ENCODE measurements at places on chromosomes 4 and X.

DNA sequence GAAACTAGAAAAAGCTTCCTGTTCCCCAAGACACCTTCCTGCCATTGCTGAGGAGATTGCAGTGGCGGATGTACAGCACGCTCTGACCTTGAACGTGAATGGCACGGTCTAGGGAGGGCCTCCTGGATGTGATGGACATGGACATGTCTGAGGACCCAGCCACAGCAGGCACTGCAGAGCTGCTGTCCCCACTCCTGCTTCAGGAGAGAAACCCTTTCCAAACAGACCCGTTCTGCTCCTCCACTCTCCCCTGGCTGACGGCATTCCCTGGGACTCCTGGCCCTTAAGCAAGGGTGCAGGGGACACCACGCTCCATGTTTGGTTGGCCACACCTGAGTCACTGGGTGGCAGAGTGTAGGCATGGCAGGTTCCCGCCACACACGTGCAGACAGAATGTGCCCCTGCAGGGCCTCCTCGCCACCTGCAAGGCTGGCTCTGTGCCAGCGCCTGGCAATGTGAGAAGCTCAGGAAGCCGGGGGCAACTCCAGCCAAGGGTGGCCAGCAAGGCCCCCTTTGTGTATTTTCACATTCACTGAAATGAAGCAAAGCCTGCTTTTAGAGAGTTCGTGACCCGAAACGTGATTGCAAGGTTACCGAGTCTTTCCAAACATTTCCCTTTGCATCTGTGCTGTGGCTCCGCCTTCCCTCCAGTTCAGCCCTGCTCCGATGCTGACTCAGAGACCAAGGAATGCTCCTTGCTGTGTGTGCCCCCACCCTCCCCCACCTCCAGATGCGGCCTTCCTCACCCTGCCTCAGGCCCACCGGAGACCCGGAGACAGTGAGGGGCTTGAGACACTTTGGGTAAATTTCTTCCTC, 46.1 kb downstream of the HTRA3 start:
- DNase-seq = peak; percentile 73

DNA sequence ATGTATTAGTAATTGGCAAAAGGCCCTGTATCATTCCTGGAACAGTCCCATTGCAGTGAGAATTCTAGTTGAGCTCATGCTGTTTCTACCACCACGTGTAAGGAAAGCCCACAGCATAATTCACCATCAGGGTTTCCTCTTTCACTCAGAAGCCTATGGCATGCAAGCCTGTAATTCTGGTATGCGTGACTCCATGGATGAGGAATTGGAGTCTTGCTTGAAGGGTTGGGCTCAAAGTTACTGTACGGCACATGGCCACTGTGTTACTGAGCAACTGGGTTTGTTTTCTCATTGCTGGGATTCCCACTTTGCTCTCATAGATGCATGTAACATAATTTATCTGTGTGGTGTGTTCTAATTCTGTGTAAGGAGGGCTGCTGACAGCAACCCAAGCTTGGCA, 132.3 kb upstream of the NR3C2 start:
- DNase-seq = no peak

- peak; percentile 65 for DNase-seq
These were observed 2.6 kb upstream of the CPZ start for GRCh38 chr4:8589823-8590545.

DNA sequence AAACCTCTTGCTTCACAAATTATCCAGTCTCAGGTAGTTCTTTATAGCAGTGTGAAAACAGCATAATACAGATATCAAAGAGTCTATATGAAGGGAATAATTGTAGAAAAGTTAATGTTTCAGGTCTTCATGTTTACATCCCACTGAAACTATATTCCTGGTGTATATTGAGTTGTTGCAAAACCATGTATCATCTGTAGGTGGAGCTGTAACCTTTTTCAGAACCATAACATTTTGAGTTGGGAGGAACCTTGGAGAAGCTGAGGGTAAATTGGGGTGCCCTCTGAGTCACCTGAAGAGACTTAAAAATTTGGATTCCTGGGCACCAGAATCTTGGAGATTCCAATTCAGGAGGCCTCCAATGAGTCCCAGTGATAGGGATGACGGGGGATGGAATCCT, 51.9 kb upstream of the TAPT1 start:
- DNase-seq = no peak

- no peak for DNase-seq
These were observed 46.3 kb downstream of the SULT1B1 start for GRCh38 chr4:69714086-69714485.

DNA sequence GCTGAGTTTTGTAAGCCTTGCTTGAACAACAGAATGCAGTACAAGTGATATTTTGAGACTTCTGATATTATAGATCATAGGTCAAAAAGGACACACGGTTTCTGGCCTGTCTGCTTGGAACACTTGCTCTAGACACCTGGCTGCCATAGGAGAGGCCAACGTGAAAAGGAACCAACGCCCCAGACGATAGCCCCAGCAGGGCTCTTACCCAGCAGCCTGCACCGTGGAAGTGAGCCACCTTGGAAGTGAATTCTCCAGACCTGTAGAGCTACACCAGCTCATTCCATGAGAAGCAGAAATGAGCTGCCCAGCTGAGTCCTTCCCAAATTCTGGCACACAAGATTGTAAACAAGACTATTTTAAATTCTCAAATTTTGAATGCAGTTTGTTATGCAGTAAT, 323.1 kb downstream of the FBXO8 start:
- DNase-seq = no peak

Data from retina (tissue), 1 donor.